ENCODE measurements at places on chromosomes 7 and 10.

- peak; percentile 38 for DNase-seq
Observed at GRCh38 chr7:4645246-4645645, 36.8 kb upstream of the FOXK1 start.

DNA sequence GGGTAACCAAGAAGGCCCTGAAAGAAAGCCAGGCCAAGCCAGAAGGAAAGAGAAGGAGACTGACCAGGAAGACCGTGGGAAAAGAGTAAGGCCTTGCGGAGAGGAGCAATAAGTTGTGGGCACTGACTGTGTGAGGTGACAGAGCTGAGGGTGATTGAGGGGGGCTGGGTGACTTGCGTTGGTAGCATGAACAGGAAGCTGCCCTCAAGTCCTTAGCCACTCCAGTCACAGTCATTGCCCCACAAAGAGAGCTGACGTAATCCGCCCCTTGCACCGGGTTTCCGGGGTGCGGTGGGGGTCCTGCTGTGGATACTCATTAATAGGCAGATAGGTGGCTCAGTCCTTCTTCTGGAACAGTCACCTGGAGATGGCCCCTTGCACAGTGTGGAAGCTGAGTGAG, 16.1 kb upstream of the DMBT1 start:
- no peak for DNase-seq

GRCh38 chr7:28961972-28962371, 3.8 kb upstream of the TRIL start:
- DNase-seq = no peak

DNA sequence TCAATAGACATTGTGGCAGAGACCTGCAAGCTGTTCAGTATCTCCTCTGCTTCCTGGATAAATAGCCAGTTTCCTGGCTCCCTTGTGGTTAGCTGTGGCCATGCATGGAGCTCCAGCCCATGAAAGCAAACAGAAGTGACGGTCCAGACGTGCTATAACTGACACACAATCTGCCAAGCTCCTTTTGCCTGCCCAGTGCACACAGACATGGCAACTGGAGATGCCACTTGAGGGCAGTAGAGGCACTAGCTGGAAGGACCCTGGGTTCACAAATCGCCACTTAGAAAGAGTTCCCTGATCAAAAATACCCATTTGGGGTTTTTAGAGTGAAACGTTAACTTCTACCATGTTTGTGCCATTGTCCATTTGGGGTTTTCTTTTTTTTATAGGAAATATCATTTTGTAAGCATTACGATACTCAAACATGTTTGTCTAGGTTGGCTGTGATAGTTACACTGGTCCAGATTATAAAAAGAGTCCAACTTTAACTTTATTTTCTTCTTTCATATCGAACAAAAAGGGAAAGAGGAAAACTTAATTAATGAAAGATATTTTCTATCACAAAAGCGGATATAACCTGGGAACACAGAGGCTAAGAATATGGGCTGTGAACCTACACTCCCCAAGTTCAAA, 31.3 kb downstream of the KIN start:
- peak; percentile 11 for DNase-seq

- no peak for DNase-seq
Observed at GRCh38 chr10:114694062-114694461, 36.0 kb upstream of the ABLIM1 start.

GRCh38 chr10:95688648-95689047, 5.1 kb downstream of the TCTN3 start:
- no peak for DNase-seq

- DNase-seq = peak; percentile 30
Observed at GRCh38 chr7:111238886-111239285, 148.0 kb downstream of the LRRN3 start.

DNA sequence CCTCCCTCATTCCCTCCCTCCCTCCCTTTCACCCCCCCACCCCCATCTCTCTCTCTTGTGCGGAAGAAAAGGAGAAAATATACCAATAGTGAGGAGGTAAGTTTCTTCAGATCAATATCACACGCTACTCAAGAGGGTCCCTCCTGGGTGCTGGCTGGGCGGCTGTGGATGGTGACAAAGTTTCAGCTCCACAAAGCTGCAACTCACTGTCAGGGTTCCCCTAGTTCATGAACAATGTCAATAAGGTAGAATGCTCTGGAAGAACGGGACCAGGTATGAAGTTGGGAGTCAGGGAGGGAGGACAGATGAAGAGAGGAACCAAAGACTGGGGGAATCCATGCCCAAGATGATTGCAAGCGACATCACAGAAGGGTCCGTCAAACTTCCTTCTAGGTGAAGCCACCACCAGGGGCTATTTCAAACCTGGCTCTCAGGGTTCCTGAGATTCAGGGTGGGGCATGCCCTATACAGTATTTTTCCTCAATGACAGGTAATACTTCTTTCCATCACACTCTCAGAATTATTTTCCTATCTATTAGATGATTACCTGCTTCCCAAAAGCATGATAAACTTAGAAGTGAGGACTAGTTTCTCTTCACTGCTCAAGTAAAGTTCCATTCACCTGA, 1.4 kb upstream of the PDE1C start:
- no peak for DNase-seq

- DNase-seq = no peak
Observed at GRCh38 chr7:77753173-77753572, 45.1 kb downstream of the TMEM60 start.

GRCh38 chr10:3945026-3945425, 160.0 kb upstream of the KLF6 start:
- no peak for DNase-seq

DNA sequence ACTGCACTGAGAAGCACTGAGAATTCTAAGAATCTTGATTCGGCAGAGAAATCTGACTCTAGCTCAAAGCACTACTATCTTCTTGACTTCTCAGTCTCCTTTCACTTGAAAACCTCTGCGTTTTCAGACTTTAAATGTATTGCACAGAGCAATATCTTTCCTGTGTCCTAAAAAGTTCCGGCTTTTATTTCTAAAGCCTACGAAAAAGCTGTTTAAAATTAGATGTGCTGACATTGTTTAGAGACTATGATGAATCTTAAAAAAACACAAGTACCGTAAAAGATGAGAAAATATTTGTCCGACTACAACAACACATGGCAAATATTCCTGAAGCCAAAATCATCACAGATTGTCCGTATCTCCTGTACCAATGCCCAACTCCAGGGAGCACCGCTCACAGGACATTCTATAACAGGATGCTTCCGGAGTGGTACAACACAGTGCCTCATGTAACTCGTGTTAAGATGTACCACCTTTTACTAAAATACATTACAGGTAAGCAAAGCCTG, 136.9 kb downstream of the CUBN start:
- DNase-seq = peak; percentile 73

- DNase-seq = no peak
Observed at GRCh38 chr10:17024461-17024860, 105.2 kb downstream of the CUBN start.

DNA sequence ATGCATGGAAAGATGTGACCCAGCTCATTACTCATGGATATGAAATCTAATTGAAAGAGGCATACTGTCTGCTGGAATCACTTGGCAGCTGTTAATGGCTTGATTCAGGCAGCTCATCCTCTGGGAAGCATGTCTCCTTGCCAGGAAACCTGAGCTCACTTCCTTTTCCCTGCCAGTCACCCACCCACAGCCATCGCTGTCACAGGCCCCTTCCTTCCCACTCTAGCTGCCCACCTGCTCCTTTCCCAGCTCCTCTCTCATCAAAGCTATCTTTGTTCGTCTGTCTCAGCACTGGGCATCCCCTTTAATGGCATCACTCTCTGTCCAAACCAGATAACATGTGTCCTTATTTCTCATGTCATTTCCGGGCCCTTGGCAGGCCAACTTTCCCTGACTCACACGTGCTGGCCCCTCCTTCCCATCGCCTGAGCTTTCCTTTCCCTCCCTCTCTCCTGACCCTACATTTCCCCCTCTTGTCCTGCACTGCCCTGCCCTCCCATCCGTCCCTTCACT, 721.9 kb downstream of the TNS3 start:
- DNase-seq = peak; percentile 89

- no peak for DNase-seq
Observed at GRCh38 chr10:11562888-11563287, 48.6 kb downstream of the USP6NL start.

GRCh38 chr7:106590209-106590816, 70.6 kb downstream of the CCDC71L start:
- DNase-seq = no peak

GRCh38 chr10:111338805-111339204, 262.0 kb downstream of the ADRA2A start:
- DNase-seq = no peak

- DNase-seq = no peak
Observed at GRCh38 chr10:106935978-106936451, 228.5 kb downstream of the SORCS1 start.
